ENCODE measurements at places on chromosomes 4 and X.

- no peak for DNase-seq
Observed at GRCh38 chr4:19486400-19486799, 765.3 kb upstream of the SLIT2 start.

DNA sequence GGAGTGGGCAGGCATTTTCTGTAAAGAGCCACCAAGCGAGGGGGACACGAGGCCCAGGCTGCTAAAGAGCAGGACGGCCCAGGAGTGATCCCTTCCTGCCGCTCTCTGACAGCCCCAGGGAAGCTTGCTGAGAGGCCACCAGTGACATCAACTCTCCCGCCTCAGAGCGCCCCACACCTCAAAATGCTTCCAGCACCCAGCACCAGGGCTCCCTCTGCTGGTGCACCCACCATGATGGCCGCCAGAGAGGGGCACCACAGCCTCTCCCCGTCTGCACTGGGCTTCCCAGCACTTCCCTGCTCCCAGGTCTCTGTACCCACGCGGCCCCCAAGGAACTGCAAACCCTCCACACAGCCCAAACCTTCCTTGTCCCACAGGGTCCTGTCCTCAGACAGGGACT is 40.4 kb downstream of the GAK start:
- DNase-seq, result no peak

GRCh38 chr4:99664716-99665115 is 7.1 kb upstream of the C4orf54 start:
- DNase-seq, result no peak

GRCh38 chr4:184310171-184310567 is 92.5 kb upstream of the ENPP6 start:
- DNase-seq, result no peak

DNA sequence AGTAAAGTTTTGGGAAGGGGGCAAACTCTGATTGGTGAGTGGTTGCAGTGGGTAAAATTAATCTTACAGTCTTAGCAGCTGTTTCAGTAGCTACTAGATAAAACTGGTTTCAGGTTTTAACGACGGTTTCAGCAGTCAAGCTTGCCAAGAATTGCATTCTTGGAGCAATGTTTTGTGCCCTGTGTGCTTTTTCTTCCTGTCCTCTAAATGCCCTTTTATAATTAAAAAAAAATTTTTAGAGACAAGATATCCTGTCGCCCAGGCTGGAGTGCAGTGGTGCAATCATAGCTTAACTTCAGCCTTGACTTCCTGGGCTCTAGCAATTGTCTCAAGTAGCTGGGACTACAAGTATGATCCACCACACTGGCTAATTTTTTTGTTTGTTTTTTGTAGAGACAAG is 6.3 kb upstream of the PPEF2 start:
- no peak for DNase-seq

DNA sequence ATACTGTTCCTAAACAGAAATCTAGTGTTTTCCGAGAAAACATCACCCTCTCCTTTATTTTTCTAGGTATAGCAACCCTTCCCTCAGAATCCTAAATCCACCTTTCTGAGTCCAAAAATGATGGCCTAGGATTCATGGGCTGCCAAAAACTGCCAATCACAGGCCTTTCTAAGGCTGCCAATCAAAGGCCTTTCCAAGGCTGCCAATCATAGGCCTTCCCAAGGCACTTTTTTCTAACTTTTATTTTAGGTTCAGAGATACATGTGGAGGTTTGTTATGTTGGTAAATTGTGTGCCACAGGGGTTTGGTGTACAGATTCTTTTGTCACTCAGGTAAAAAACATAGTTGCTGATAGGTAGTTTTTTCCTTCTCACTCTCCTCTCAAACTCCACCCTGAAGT is 673.7 kb downstream of the FAT4 start:
- DNase-seq, result no peak

DNA sequence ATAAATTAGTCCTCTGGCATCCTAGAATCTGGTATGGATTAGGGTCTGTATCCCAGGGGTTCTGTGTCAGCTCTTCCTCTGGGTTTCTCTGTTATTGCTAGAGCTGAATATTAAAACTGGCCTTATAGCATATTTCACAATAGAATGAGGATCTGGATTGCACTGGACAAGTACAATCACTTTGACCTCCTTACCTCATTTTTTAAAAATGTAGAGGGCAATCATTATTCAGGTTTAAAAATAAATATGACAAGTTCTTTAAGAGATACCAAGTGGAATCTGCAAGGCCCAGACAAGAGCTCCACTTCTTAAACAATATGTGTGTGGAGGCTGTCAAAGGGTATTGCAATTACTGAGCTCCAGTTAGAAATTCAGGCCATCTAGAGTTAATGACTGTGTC is 1.4 kb downstream of the PALLD start:
- no peak for DNase-seq

Data from cortex of kidney (tissue), 1 donor.